ENCODE measurements at places on chromosomes 16 and 17.

- DNase-seq = no peak
These were observed 36.8 kb downstream of the HS3ST3B1 start for GRCh38 chr17:14337596-14338079.

GRCh38 chr17:2844416-2844815 is 48.2 kb downstream of the RAP1GAP2 start:
- no peak for DNase-seq

- DNase-seq = no peak
These were observed 2.6 kb downstream of the PARD6A start for GRCh38 chr16:67663151-67663876.

DNA sequence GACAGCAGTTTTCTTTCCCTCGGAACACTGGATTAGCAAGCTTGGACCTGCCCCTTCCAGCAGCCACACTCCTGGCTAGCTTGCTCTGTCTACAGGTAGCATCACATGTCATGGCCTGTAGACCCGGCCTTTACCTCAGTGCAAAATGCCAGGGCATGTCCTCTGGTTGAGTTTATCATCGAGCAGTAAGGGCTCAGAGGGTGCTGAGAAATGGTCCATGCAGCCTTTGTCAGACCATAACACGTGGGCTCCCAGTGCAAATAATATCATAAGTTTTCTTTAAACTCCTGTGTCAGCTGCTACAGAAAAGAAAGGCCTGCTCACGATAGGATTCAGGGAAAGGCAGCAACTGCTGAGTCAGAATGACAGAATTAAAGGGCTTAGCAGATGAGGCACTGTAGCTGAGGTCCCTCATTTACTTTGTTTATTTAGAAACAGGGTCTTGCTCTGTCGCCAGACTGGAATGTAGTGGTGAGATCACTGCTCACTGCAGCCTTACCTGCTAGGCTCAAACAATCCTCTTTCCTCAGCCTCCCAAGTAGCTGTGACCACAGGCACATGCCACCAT is 8.0 kb upstream of the GNA13 start:
- DNase-seq = no peak

Data from naive thymus-derived CD4-positive, alpha-beta T cell (primary cell).